ENCODE measurements at places on chromosomes 5 and 9. TPM values are rescaled to one million over a fixed set of nuclear protein-coding genes. Genes with fewer than 3 reads are reported as not detected.

ZNF608 gene
- total RNA-seq, result 30.4 TPM

IFNB1 gene
- total RNA-seq, result not detected

FOXD4L4 gene
- not detected for total RNA-seq

LOX gene
- total RNA-seq, result 65.2 TPM

PTGES gene
- total RNA-seq, result 2.2 TPM

PCDHGA7 gene
- 11.9 TPM for total RNA-seq

ADAMTS6 gene
- total RNA-seq, result 11.8 TPM

WNK2 gene
- total RNA-seq, result 0.95 TPM

CDX1 gene
- total RNA-seq, result not detected

F12 gene
- total RNA-seq, result not detected

CHSY3 gene
- 28.3 TPM for total RNA-seq

LCN15 gene
- total RNA-seq, result not detected

LTC4S gene
- total RNA-seq, result 6.6 TPM

SMIM33 gene
- not detected for total RNA-seq

NR2F1 gene
- total RNA-seq, result 3.4 TPM

DNA sequence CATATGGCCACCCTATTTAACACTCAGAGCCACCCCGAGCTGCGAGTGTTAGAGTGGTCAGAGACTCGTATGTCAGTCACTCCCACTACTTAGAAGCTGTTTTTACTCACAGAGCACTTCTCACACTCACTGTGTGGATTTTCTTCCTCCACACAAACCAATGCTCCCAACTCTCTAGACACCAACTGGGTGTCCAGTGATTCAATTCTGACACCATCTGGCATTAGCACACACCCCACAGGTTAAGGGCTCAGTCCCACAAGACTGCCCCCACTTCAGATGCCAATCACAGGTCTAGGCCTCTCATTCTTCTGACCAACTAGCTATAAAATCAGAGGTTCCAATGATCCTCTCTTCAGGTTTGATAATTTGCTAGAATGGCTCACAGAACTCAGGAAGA is 174.8 kb downstream of the FANCC start:
- DNase-seq, result no peak

GRCh38 chr9:31699836-31700235 is 684.6 kb upstream of the ACO1 start:
- no peak for DNase-seq

GRCh38 chr5:133193794-133194193 is 142.0 kb downstream of the HSPA4 start:
- DNase-seq, result no peak

DNA sequence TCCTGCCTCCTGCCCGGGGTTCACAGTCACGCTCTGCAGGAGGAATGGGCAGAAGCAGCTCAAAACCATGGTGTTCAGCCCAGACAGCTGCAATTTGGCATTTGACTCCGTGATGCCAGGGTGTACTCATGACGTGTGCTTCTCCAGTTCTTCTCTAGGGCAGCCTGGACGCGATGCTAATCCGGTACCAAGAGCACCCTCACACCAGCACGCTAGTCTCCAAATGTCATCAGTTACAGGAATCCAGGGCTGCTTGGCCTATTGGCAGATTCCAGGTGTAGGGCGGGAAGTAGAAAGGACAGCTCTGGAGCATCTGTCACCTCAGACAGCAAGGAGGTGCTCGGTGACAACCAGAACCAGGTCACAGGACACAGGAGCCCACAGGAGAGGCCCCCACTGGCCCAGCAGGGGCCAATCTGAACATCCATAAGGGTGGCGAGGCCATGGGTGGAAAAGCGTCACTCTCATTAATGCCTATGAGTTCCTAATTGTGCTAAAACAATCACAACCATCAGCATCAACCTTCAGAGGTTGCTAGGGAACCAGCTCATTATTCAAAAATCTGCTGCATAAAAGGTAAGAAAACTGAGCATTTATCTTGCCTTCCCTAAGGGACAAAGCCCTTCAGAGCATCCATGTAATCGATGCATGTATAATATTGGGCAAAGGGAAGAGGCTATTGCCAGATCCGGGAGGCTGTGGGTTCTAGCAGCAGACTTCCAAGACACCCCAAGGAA is 241.9 kb upstream of the IRX4 start:
- no peak for DNase-seq

DNA sequence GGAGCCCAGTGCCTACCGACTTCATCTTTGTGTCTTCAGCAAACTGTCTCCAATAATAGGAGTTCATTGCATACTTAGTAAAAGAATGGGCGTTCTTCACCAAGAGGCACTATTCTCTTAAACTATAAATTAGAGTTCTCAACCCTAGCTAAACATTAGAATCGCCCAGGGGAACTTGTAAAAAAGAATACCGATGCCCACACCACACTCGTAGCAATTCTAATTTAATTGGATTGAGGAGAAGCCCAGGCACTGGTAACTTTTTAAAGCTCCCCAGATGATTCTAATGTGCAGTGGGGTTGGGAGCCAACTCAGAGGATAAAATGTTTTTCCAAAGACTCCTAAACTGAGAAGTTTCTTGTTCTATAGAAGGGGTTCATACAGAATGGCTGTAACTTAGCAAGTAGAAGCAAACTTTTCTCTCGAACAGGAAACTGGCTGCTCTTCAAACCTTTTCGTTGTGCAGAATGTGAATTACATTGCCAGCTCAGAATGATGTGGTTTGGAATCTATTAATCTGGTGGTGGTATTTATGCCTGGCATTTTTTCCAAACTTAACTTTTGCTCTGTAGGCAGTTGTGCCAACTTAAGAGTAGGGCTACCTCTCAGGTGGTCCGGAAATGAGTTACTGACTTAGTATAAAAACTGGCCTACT is 26.4 kb upstream of the NFIB start:
- no peak for DNase-seq

GRCh38 chr5:68478301-68479095 is 262.9 kb downstream of the PIK3R1 start:
- DNase-seq, result no peak

- DNase-seq, result no peak
These were observed 35.8 kb upstream of the SPRY4 start for GRCh38 chr5:142360607-142361120.

GRCh38 chr5:172002840-172003512 is 3.5 kb downstream of the FBXW11 start:
- DNase-seq, result no peak

GRCh38 chr9:113556877-113557593 is 93.5 kb downstream of the RGS3 start:
- no peak for DNase-seq

- DNase-seq, result no peak
These were observed 23.1 kb upstream of the FGF10 start for GRCh38 chr5:44412286-44412685.

DNA sequence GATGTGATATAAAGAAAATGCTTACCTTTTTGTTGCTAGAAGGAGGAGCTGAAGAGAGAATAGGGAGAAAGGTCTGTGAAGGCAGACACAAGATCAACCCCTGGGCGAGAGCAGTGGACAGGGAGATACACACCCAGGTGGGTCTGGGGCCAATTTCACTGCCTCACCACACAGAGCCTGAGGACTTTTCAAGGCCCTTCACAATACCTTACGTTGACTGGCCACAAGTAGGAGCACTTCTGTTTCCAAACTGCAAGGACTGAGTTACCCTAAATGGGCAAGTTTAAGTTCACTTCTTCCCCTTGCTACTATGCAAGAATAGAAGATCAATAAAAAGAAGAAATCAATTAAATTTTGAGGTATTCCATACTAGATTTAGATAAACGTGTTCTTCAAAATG is 174.5 kb upstream of the SLC12A2 start:
- no peak for DNase-seq

- DNase-seq, result no peak
These were observed 6.3 kb downstream of the PLAA start for GRCh38 chr9:26940779-26941178.

GRCh38 chr9:132474253-132474652 is 64.2 kb downstream of the CFAP77 start:
- DNase-seq, result no peak

DNA sequence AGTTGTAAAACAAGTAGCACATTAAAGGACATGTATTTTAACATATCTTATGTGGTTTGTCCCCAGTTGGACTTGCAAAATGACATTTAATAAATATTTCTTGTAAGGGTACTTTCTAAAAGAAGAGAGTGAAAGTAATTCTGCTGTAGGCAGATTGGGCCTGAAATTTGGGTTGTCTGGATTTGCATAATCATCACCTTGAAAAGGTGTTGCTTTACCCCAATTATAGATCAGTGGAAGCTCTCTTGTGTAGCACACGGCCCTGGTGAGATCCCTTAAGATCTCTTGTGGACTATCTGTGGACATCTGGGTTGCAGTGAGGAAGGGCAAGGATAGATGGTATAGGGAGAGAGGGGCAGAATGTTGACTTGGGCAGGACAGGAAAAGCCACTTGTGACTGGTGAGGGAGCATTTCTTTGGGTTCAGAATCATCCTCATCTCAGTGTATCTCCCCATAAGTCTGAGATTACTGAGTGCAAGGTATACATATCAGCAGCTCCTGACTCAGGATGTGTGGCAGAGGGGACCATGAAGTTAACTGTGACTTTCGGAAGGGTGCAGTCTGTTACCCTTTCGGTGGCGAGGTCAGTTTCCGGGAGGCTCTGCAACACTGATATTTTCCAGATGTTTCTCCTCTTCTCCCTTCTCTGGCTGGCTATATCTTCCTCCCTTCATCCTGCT is 2.0 kb upstream of the TNFAIP8 start:
- DNase-seq, result no peak

GRCh38 chr9:127163409-127163808 is 41.0 kb upstream of the ANGPTL2 start:
- DNase-seq, result no peak

- no peak for DNase-seq
These were observed 4.8 kb upstream of the GPR150 start for GRCh38 chr5:95615164-95615467.

DNA sequence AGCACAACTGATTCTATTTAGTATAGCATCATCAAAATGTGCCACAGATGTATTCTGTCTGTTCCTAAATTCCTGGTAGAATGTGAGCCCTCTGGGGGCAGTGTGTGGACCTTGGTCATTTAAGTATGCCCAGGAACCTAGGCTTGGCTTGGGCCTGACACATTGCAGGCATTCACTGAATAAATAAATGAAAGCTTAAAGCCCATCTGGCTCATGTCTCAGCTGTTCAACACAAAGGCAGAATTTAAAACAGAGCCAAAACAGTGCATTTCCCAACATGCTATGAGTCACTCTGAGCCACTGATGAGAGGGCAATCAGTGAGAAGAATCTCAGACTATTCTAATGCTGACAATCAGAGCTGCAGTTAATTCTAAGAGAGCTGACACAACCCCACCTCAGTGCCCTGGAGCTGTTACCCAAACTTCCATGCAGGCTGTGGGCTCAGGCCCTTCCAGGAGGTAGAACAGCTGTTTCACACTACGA is 8.1 kb downstream of the FAM193B start:
- peak; percentile 65 for DNase-seq

DNA sequence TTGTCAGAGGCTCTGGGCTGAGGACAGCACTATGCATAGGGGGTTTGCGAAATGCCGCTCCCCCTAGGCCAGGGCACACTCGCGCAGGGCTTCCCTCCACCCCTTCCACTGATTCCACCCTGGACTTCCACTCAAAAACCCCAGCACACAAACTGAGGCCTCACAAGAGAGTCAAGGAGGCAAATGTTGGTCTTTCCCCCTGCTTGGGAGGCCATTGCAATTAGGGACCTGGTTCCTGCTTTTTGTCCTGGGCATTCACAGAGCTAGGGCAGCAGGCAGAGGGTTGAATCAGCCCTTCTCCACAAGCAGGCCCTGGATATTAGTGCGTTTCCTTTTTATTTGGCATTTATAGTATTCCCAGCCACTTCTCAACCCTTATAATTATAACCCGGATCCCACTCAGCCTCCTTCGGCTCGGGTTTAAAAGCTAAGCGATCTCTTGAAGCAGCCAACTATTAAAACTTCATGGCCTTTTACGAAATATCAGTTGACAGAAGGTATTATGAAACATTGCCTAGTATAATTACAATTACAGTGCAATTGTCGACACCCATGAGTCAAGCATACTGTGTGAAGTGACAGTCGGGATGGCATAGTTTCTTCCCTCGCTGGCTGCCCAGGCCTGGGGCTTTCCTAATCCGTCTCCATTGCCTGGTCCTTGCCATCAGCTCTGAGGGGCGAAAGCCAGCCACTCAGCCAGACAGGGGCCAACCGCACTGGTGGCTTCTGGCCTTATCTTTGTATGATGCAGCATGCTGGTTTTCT is 285.5 kb upstream of the MAP3K1 start:
- DNase-seq, result no peak

DNA sequence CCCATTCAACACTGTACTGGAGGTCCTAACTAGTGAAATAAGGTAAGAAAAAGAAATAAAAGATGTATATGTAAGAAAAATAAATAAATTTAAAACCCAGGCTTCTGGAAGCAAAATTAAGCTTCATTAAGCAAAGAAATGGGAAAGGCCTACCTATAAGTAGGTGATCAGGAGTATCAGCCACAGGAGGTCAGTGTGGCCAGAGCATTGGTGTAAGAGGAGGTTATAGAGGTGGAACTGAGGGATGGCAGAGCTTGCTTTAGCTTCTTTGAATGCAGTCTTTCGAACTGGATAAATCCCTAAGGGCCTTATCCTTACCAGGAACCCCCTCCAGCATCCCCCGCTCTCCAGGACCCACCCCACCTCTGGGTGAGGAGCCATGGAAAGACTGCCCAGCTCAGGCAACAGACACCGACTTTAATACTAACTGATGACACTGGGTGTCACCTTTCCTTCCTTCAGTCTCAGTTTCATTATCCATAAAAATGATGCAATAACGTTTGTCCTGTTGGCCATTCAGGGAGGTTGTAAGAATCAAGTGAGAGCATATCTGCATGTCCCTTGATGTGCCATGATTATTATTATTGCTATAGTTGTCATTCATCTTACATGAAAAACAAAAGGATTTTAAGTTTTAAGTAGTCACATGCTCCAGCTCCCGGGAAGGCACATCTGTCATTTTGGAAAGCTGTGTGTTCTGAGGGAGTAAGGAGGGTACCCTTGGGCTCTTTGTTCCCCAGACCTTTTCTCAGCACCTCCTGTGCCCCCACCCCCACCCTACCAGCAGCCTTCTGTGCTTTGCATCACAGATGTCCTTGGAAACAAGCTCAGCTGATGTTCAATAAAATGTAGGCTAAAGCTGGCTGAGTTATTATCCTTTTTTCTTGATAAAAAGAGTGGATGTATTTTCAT is 50.8 kb upstream of the CTNNA1 start:
- no peak for DNase-seq

- no peak for DNase-seq
These were observed 672.1 kb upstream of the RIOK2 start for GRCh38 chr5:97854871-97855762.

DNA sequence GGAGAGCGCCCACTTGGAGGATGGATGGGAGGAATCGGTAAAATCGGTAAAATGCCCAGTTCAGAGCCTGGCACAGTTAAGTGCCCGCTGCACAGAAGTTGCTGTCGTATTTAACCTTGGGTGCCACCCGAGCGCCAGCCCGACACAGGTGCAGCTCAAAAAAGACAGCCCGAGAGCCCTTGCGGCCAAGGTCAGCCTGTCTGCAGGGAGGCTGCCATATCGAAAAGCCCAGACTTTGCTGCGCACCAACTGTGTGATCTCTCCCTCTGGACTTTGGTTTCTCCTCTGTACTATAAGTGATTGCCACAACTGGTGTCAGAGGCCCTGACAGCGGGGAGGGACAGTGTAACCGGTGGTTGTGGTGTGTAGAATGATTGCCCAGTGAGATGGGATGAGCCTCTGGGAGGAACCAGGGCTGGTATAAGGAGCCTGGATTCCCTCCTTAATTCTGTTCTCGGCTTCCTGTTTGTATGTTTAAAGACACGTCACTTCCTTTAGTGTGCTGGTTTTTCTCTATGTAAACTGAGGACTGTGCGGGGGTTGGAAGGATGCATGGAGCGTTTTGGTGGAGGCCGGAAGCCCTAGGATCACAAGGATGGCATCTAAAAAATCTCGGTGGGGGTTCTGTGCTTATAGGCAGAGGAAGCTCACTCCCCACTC is 792 bp downstream of the NTMT1 start:
- no peak for DNase-seq

Measured in thoracic aorta (tissue), 2 donors.